Stimulated activated CD4-positive, alpha-beta T cell treated with anti-CD3 and anti-CD28 coated beads, TNF-alpha, amount 100 ng/mL, for 48 hours (primary cell): ENCODE measurements at places on chromosomes 4 and X.
A peak's percentile ranks its signal among the peaks of the same experiment; 100 is the strongest.

- no peak for DNase-seq
These were observed 91.4 kb downstream of the CLNK start for GRCh38 chr4:10593130-10593529.

DNA sequence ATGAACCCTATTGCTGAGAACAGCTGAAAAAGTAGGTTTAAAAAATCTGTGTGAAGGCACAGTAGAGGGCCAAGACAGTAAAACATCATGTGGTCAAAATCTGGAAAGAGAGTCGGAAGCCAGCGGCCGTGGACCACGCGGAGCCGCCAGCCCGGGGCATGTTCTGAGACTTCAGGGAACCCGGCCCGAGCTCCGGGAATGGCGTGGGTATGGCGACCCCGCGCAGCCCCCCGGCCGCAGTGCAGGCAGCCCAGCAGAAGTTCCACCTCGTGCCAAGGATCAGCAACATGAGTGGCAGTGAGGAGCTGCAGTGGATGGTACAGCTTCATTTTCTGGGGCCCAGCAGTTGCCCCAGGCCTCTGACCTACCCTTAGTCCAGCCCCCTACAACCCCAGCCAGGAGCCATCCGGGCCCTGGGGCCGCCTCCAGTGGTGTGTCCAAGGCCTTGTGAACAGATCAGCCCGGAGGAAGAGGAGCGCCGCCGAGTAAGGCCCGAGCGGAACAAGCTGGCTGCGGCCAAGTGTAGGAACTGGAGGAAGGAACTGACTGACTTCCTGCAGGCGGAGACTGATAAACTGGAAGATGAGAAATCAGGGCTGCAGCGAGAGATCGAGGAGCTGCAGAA lies 94.2 kb downstream of the LARP1B start:
- DNase-seq: no peak

DNA sequence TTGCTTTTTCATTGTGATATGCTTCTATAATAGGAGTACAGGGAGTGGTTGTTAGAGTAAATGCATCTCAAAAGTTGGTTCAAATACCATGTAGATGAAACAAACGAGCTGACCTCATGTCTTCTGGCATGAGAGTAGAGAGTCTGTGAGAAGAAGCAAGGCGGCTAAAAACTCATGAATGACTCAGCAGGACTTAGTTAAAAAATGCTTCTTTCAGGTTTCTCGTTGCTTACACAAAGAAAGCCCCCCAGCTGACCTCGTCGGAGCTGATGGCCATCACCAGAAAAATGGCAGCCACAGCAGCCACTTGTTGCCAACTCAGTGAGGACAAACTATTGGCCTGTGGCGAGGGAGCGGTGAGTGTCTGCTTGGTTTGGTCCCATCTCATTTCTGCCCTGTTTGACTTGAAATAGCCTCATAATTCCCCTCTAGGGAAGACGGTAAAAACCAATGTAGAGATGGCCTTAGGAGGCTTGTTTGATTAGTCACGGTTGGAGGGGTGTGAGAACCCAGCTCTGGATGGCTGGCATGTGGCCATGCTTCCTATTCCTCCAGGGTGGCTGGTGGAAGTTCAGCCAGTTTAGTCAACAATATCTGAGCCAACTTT lies 14.5 kb downstream of the AFP start:
- no peak for DNase-seq

- peak; percentile 18 for DNase-seq
These were observed 88.2 kb upstream of the TNIP3 start for GRCh38 chr4:121252224-121252806.

- no peak for DNase-seq
These were observed 6.1 kb downstream of the GPR78 start for GRCh38 chr4:8586246-8586645.

DNA sequence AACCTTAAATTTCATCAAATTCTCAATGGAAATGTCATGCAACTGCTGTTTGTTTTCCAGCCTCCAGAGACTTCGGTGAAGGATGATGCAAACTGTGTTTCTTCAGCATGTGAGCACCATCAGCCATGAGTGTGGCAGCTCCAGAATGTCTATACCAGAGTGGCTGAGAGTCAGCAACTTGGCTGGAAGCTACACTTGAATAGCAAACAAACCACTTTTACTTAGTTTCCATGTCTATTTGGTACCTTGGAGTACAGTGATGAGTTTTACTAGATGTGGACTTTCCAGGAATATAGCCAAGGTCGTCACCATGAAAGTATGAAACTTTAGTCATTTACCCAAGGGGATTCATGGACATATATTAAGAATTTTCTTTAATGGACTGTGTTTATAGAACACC lies 4.3 kb upstream of the IL21 start:
- no peak for DNase-seq

GRCh38 chrX:119042996-119043395 lies 29.8 kb upstream of the CT47C1 start:
- no peak for DNase-seq

- no peak for DNase-seq
These were observed 149.3 kb downstream of the NWD2 start for GRCh38 chr4:37393889-37394288.

DNA sequence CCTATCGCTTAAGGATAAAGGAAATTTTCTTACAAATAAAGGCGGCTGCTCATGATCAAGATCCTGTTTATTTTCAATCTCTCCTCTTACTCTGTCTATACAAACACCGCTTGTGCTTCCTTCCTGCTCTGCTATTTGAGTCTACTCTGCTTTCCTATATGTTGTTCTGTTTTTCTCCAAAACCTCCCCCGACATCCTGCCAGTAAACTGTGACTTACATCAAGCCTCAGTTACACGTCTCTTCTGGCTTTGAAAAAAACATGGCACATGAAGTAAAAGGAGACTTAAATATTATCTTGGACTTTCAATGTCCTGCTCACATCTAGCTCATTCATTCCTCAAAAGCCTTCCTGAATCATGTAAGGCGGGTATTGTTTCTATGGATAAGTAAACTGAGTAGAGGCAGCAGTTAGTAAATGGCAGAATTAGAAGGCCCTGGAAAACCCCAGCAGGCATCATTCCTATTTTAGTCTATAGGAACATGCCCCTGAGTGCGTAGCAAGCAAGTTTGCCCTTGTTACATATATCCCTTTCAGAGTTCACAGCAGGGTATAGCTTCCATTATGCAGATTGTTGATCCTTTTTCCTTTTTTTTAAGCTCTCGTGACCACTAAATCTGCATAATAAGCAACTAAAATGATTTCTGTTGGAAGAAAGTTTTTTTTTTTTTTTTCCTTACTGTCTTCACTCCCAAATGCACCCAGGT lies 280.1 kb downstream of the RAPGEF2 start:
- no peak for DNase-seq

- DNase-seq: no peak
These were observed 312.5 kb downstream of the DACH2 start for GRCh38 chrX:86460760-86461159.

DNA sequence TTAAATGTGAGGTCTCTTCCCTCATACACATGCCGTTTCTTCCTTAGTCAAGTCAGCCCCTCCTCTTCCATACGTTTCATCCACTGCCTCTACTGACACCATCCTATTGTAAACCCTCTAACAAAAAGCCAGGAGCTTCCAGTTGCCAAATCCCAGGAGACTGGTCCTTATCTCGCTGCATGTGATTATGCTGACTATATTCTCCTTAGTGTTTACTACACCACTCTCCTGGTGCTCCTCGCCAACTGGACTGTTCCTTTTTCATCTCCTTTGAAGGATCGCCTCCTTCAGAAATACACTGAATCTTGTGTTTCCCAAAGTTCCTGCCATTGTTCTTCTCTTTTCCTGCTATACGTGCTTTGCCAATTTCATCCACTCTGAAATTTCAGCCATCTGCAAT lies 27.7 kb downstream of the MAML3 start:
- DNase-seq: no peak

DNA sequence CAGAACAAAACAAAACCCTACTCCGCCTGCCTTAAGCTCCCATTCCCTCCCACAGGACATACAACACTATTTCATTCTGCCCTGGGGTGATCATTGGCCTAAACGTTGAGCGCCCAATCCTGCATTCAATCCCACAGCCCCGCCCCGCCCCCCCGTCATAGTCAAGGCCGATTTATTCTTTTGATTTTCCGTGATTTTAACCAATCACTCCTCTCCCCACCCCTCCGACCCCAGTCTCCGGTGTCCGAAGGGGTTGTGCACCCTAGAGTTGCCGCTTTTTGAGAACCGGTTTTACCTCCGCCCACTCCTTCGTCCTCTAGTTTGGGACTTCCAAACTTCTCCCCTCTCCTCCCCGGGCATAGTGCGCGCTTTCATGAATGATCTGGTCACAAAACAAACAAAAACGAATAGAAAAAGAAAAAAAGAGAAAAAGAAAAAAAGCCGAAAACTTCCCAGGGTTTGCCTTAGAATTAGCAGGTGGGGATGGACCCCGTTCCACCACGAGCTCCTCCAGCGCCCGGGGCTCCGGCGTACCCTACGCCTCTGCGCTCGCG lies 446 bp upstream of the UBE2A start:
- DNase-seq: no peak

DNA sequence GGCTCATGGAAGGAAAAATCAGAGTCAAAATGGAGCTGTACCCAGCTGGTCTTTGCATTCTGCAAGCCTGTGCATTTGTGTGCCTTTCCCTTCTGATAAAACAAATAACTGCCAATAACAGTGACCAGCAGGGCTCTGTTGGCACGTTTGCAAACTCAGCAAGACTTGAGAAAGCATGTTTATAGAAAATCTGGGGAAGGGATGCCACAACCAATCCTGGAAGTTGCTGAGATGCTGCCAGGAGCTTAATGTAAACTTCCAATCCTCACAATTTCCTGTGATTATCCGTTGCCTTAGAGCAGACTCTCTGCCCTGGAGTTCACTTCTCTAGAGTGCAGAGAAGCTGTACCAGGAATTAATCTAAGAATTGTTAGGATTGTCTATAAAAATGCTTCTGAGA lies 6.9 kb upstream of the ANXA3 start:
- DNase-seq: no peak

DNA sequence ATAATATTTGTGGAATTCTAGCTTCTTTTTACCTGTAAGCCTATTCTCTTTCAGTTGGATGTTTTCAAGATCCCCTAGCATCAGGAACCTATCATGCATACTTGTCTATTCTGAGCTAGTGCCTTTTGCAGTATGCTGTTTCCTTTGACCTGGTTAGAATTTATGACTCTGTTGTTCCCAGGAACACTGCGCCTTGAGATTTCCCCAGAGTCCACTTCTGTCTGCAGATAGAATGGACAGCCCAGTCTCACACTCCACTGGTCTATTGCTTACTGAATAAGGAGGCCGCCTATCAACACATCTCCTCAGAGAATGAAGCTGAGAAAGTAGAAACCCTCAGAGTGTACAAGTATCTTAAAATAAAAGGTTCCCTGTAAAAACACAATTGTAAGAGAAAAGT lies 465.1 kb upstream of the GALNTL6 start:
- no peak for DNase-seq

- no peak for DNase-seq
These were observed 27.1 kb upstream of the STBD1 start for GRCh38 chr4:76279462-76279861.

GRCh38 chr4:118033148-118034052 lies 886 bp upstream of the NDST3 start:
- no peak for DNase-seq

DNA sequence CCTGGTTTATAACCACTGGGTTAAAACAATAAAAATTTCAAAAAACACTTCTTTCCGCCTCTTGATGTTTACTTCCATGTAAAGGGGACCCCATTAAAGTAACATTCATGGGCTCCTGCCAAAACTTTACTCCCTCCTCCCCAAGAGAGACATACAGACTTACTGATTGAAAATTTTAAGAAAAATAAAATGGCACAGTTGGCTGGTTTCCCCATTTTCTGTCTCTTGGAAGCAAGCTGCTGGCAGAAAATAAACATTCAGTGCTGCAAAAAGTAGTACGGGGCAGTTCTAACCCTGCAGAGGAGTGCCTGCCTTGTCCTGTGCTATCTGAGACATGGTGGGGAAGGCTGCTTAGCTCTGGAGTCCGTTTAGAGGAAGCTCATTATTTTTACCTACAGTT lies 187.3 kb upstream of the INTU start:
- DNase-seq: no peak

GRCh38 chrX:39966176-39966575 lies 131.6 kb downstream of the BCOR start:
- no peak for DNase-seq

DNA sequence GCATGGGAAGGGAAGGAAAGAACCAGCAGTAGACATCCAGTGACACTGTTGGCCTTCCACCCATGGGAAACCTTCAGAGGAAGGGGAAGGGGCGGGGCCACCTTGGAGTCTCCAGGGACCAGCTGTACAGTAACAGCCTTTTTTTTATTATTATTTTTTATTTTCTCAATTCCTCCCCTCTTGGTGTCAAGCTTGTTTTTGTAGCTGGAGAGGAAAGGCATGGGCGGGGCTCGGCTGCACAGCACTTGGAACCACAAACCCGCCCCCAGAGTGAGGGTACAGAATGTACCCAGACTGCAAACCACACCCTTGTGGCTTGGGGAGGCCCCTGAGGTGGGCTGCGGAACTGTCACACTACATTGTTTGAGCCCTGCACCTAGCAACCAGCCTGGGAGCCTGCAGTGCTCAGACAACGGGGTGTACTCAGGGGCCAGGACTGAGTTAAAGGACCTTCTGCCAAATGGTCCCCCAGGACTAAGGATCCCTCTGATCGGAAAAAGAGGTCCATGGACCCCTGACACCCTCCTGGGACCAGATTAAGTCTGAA lies 45.7 kb downstream of the PRPS1 start:
- DNase-seq: peak; percentile 83

DNA sequence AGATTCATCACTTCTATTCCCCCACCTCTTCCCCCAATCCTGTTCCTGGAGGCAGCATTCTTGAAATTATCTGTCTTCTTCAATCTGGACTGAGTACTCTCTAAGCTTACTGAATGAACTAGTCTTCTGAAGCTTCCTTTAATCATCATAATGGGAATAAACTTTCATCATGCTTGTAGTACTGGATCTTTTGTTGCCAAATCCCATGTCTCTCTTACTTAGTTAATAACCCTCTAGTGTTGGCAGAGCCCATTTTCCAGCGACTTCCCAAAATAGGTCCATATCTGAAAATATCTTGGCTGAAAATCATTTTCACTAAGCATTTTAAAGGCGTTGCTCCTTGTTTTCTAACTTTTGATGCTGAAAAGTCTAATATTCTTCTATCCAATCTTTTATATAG lies 39.6 kb downstream of the RPS6KA3 start:
- no peak for DNase-seq

DNA sequence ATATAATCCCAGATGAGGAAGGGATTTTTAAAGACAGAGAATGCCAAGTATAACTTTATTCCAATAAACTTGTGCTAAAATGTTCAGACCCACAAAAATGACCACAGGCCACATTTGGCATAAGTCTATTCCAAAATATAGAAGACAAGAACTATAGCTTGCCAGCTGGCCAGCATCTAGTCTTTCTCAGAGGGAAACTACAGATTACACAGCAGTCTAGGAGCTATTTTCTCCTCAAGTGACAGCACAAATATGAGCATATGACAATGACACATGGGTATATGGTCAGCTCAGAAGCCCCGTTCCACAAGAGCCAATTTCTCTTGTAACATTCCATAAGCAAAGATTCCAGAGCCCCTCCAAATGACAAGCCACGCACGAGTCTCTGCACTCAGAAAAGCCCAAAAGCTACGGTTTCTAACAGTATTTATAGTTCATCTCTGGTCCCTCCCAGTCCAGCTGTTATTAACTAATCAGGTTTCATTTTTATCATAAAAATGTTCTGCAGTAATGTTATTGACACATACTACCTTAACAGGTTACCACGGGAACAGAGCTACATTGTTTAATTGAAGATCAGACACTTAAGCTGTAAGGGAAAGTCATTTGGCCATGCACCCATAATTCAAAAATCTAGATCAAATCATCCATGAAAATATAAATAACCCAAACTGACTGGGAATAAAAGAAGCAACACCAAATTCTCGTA lies 70.3 kb downstream of the RAB28 start:
- no peak for DNase-seq
